WERI-Rb-1 (cell line): ENCODE measurements at places on chromosomes 2 and 18.

DNA sequence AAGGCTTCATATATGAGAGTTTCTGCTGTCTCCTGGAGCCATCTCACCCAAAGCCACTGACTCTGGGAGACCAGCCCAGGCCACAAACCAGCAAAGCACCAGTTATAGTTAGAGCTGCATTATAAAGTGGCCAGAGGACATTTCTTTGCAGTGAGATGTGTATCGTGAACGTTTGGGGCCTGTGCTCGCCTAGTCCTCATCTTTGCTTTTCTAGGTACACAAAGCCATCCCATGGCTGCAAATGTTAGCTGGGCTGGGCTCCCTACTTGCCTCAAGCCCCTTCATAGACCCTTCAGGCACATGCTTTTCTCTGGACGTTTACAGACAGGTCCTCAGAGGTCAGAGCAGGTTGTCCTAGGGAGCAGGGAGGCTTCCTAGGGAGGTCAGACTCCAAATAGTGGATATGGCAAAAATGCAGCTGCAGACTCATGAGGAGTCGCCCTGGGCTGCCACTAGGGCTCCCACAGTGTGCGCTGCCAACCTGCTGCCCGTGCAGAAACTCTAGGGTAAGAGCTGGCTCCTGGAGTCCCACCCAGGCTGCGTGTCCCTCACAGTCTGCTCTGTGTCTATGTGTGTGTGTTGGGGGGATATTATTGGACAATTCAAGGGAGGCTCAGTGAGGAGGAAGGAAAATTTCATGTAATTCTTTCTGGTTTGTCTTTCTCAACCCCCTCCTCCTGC, 141.0 kb downstream of the RPIA start:
- no peak for DNase-seq

GRCh38 chr2:16244966-16245320, 304.6 kb downstream of the MYCN start:
- no peak for DNase-seq

DNA sequence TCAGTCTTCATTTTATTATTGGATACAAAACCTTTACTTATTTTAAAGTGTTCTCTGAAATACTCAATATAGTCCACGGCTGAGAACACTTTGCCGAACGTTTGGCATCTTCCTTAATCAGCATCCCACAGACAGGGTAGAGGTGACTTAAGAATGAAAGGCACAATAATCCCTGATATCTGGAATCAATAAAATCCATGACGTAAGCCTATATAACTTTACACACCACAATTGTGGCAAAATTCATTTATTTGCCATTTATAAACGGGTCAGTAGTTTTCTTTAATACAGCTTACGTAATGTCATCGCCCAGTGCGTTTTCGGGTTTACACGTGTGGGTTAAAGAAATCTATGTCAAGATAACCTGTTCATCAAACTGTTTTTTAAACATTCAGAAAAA, 1.3 kb downstream of the MGAT4A start:
- no peak for DNase-seq

DNA sequence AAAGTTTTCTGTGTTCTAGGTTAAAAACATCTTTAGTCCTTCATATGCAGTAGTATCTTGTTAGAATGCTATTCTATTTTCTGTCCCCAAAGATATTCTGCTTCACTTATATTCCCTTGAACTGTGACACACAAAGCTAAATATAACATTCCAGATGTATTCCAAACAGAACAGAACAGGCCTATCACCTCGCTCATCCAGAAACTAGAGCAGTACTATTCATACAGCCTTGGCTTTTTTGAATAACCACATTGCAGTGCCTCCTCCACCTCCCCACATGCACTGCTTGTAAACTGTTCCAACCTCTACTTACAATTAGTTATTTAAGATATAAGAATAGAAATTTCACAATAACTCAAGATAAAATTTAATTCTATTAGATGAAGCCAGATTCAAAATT, 196.8 kb downstream of the EXOC6B start:
- DNase-seq, result no peak

DNA sequence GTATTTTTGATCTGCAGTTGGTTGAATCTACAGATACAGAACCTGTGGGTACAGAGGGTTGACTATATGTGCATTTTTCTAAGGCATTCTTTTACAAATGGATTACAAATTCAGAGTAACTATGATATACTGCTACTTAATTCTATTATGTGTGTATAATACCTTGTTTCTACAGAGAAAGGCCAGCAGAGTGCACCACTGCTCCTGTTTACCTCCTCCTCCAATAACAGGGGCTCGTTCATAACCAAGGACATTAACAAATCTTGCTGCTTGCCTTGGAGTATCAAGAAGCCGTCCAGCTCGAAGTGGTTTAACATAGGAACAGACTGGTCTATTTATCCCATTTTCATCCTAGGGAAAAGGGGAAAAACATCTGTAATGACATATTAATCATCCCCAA, 16.4 kb downstream of the CEP76 start:
- peak; percentile 25 for DNase-seq

DNA sequence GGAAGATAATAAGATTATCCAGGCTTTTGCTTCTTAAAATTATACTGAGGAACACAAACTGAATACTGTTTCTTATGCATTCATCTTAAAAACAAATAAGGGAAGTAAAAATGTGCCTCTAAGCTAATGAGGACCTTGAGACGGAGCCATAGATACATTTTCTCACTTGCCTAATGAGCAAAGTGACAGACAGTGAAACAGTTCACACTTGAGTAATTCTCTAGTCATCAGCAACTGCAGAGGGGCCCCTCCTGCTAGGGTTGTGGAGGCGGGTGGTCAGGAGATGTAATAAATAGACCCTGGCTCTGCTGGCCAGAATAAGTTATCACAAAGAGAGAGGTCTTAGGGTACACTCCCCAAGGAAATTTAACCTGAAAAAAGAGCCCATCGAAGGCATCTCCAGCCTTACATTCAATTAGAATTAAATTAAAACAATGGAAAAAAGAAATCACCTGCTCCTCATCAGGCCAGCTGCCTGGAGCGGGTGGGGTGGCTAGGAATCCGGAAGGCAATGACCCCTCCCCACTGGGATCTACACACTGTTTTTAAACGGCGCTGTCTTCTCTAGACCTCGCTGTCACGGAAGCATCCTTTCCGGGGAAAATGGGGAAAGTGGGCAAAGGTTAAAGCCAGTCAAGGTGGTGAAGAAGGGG, 32.6 kb upstream of the INSIG2 start:
- DNase-seq, result no peak

- peak; percentile 65 for DNase-seq
These were observed 126.3 kb downstream of the HDAC4 start for GRCh38 chr2:239274391-239275043.
